Astrocyte (in vitro differentiated cells and primary cell): ENCODE measurements at places on chromosomes 4 and X. TPM values are rescaled to one million over a fixed set of nuclear protein-coding genes. Genes with fewer than 3 reads are reported as not detected.

- no peak for DNase-seq
- H3K36me3 ChIP-seq, result no peaks in the 10 kb centered on the region
- no peaks in the 10 kb centered on the region for H3K4me1 ChIP-seq
- H3K27ac ChIP-seq, result no peak overlapping the region
- no peaks in the 10 kb centered on the region for H3K27me3 ChIP-seq
Observed at GRCh38 chr4:159137176-159137575, 34.3 kb downstream of the RAPGEF2 start.

- H3K36me3 ChIP-seq, result no peaks in the 10 kb centered on the region
- no peaks in the 10 kb centered on the region for H3K27me3 ChIP-seq
- H3K4me1 ChIP-seq, result no peaks in the 10 kb centered on the region
- no peak overlapping the region for H3K27ac ChIP-seq
Observed at GRCh38 chr4:126582737-126583136, 1050.0 kb upstream of the INTU start.

DNA sequence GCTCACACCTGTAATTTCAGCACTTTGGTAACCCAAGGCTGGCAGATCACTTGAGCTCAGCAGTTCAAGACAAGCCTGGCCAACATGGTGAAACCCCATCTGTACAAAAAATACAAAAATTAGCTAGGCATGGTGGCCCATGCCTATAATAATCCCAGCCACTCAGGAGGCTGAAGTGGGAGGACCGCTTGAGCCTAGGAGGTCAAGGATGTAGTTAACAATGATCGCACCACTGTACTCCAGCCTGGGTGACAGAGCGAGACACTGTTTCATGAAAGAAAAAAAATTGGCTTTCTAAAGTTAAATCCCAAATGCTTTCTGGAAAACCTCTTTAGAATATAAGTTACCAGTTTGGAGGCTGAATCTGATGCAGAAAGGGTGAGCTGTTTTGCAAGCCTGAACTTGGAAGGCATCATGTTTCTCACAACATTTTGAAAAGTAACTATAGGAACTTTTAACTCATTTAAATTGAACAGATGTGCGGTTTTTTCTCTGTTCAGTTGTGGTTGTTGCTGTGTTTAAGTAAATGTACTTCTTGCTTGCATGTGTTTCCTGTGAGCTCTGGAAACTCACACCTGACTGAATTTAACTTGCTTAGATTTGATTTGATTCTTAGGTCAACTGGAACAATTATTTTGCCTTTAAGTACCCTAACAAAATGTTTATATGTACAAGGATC lies 39.8 kb upstream of the TMEM131L start:
- H3K27me3 ChIP-seq, result no peaks in the 10 kb centered on the region
- no peak for DNase-seq
- peaks cover 5% of the 10 kb centered on the region for H3K4me1 ChIP-seq
- no peak overlapping the region for H3K4me3 ChIP-seq
- H3K36me3 ChIP-seq, result no peaks in the 10 kb centered on the region

GRCh38 chr4:101977076-101977475 lies 186.5 kb downstream of the BANK1 start:
- no peak overlapping the region for H3K4me3 ChIP-seq
- H3K27me3 ChIP-seq, result no peaks in the 10 kb centered on the region
- H3K36me3 ChIP-seq, result no peaks in the 10 kb centered on the region
- H3K4me1 ChIP-seq, result peaks cover 12% of the 10 kb centered on the region

GRCh38 chr4:185142564-185142911 lies 528 bp upstream of the SLC25A4 start:
- DNase-seq, result no peak
- H3K4me3 ChIP-seq, result peak overlapping the region; percentile 62
- no peak overlapping the region for H3K27ac ChIP-seq
- H3K36me3 ChIP-seq, result no peaks in the 10 kb centered on the region

GRCh38 chr4:150743564-150744342 lies 161.8 kb downstream of the MAB21L2 start:
- H3K4me3 ChIP-seq, result no peak overlapping the region
- H3K27me3 ChIP-seq, result no peaks in the 10 kb centered on the region
- no peak overlapping the region for H3K27ac ChIP-seq
- H3K36me3 ChIP-seq, result no peaks in the 10 kb centered on the region
- peak; percentile 42 for DNase-seq

DNA sequence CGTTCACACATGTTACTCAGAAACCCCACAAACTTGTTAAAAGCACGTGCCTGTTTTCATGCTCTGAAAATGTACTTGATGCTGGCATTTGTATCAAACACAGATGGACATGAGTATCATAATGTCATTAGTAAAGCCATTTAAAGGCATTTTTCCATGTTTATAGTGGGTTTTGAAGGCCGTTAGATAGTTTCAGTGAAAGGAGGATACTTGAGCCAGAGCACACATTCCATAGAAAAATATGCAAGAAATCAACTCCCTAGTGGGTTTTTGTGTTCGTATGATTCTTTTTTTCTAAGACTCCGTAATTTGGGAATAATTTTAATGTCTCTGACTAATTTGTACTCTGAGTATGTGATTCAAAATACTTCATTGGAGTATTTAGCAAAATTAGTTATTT lies 216.2 kb upstream of the BMP3 start:
- H3K36me3 ChIP-seq, result no peaks in the 10 kb centered on the region
- H3K27me3 ChIP-seq, result no peaks in the 10 kb centered on the region
- H3K4me1 ChIP-seq, result no peaks in the 10 kb centered on the region
- H3K4me3 ChIP-seq, result no peak overlapping the region
- H3K27ac ChIP-seq, result no peak overlapping the region

DNA sequence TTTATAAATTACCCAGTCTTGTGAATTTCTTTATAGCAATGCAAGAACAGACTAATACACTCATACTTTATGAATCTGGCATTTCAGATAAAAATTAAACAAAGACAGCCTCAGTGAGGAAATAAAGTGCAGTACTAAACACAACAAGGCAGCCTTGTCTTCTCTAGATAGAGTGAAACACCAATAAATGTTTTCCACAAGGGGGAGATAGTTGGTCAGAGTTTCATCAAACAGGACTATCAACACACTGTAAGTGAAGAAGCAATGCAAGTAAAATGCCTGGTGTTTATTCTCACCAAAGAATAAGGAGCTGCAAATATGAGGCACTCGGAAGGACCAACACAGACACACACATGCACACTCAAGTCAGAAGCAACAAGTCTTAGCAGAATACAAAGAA lies 62.8 kb downstream of the FAM9B start:
- H3K27ac ChIP-seq, result no peak overlapping the region
- DNase-seq, result peak; percentile 15
- H3K27me3 ChIP-seq, result no peaks in the 10 kb centered on the region

DNA sequence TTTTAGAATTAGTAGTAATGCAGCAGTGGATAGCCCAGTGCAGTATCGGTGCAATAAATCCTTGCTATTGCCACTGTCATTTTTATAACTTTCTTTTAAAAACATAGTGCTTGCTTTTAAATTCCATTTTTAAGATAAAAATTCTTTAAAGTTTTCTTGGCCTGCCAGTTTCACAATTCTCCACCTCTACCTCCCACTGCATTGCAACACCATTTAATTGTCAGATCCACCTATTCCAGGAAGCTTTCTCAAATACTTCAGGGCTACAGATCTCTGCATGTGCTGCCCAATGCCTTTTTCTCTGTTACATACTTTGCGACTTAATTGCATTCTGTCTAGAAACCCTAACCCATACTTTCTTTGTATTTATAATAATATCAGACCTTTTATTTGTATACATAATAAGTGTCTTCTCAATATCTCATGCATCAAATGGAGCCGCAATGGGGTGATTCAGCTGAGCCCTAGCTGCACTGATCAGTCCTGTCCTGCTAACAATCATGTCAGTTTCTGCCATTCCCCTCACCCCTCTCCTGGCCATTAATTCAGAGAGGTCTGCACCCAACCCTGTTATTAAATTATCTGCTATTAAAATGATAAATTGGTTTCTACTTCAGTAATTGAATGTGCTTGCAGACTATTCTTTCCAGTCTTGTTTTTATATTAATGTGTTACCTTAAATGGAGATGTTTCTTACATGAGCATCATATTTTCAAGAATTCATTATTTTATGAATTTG lies 193.1 kb downstream of the SLIT2 start:
- H3K4me1 ChIP-seq, result no peaks in the 10 kb centered on the region
- no peak overlapping the region for H3K4me3 ChIP-seq
- no peaks in the 10 kb centered on the region for H3K27me3 ChIP-seq
- no peak for DNase-seq
- no peak overlapping the region for H3K27ac ChIP-seq

GRCh38 chr4:122000849-122001248 lies 49.0 kb upstream of the TRPC3 start:
- no peak overlapping the region for H3K4me3 ChIP-seq
- H3K27me3 ChIP-seq, result peaks cover 5% of the 10 kb centered on the region
- no peaks in the 10 kb centered on the region for H3K36me3 ChIP-seq
- H3K27ac ChIP-seq, result no peak overlapping the region
- H3K4me1 ChIP-seq, result no peaks in the 10 kb centered on the region
- DNase-seq, result no peak

DNA sequence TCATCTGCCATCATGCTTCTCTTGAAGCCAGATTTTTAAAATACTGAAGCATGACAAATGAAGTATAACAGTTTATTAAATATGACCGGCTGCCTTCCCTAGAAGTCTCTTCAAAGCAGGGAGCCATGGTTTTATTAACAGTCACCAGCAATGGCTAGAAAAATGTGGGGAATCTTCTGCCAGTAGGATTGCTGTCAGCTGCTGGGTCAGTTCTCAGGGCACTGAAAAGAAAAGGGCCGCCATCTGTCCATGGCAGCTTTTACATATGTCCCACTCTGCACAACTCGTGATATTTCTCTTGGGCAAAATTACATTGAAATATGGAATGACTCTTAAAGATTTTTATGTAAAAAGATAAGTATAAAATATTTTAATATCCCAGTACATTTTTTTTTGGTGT lies 2.8 kb downstream of the CCNG2 start:
- H3K4me1 ChIP-seq, result peaks cover 6% of the 10 kb centered on the region
- no peaks in the 10 kb centered on the region for H3K27me3 ChIP-seq
- H3K36me3 ChIP-seq, result peaks cover 37% of the 10 kb centered on the region

The SPATA4 gene
- 0.32 and 0.46 TPM in 2 replicates for total RNA-seq

The KIAA1210 gene
- not detected in 2 replicates for total RNA-seq

The S100P gene
- total RNA-seq, result not detected in 2 replicates

The TMEM271 gene
- 4.4 and 6.2 TPM in 2 replicates for total RNA-seq

The SYTL4 gene
- total RNA-seq, result 3.3 and 4.1 TPM in 2 replicates

The C4orf36 gene
- total RNA-seq, result not detected in 2 replicates

The SH3BP2 gene
- 33.7 and 35.0 TPM in 2 replicates for total RNA-seq

The LRCH2 gene
- 4.6 and 5.8 TPM in 2 replicates for total RNA-seq

The TEX28 gene
- not detected in 2 replicates for total RNA-seq
